ENCODE measurements at places on chromosomes 3 and 15.

DNA sequence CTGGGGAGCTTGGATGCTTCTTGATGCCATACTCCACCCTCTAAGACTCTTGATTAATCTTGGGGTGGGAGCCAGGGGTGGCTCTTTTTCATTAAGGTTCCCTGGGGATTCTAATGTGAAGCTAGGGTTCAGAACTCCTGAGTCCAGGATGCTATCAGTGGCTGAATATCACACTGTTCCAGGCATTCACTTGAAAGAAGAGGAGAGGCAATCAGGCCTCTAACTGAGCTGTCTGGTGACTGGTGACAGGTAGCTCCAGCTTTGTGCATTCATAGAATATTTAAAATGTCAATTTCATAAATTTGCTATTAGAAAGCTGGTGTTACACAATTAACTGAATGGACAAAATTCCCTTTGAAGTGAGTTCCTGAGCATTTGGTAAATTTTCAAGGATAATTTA is 139.0 kb downstream of the CHDH start:
- peak; percentile 33 for DNase-seq

GRCh38 chr3:167940241-167940640 is 155.5 kb downstream of the GOLIM4 start:
- no peak for DNase-seq

DNA sequence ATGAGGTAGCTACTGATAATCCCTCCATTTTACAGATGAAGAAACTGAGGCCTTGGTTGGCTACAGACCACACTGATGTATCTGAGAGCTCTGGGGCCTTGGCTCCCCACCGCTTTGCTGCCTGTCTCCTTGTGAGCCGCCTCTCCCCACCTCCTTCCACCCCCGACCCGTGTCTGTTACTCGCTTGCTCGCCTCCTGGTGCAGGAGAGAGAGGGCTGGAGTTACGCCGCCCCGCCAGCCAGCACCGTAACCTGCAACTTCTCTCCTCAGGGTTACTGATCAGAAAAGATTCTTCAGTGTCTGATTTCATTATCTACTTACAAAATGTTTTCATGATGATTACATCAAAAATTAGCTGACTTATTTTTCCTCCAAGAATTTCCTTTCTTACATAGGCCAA is 34.1 kb downstream of the TM2D3 start:
- DNase-seq: no peak

DNA sequence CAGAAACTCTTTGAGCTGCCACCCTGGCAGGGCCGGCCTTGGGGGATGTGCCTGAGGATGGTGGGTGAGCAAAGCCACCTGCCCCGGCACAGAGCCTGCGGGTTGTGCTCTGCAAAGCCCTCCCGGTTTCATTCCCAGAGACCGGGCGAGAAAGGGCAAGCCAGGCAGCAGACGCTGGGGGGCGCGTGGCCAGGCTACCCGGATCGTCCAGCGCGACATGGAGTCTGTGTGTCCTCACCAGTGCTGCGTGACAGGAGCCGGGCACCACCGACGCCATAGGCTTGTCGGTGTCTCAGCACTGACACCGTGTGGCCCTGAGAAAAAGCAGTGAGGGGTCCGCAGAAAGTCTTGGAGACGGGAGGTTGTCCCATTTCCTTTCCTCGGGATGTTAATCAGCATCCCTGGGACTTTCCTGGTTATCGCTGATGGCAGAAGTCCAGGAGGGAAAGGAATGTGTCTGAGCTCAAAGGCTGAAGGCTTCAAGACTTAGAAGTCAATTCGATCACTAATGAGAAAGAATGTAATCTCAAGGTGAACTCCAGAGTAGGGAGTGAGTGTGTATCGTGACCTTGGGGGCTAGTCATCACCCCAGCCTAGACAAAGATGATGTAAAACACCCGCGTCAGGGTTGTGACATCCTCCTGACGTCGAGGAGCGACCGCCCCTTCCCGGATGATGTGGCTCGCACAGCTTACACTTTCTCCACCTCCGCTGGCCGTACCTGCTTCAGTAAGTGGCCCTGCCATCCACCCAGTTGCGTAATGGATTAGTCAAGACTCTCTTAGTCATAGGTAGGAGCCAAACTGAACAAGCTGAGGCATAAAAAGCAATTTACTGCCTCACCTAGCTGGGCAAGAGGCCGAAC is 36.3 kb upstream of the PLA2G4E start:
- DNase-seq: peak; percentile 23

DNA sequence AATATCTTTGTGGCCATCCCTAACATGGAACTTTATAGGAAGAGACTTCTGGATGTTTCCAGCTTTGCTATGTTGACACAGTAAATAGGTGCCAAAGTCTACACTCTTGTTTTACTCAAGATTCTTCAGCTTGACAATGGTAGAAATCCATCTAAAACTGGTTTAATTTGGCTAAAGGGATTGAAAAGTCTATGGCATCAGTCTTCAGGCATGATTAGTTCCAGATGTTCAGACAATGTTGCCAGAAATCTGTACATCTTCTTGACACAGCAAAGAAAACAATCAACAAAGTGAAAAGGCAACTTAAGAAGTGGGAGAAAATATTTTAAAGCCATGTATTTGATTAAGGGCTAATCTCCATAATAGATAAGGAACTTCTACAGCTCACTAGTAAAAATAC is 130.5 kb downstream of the LRRC3B start:
- no peak for DNase-seq

- no peak for DNase-seq
Observed at GRCh38 chr3:41198526-41198925, 779 bp upstream of the CTNNB1 start.

- no peak for DNase-seq
Observed at GRCh38 chr3:127792541-127793292, 29.6 kb downstream of the MGLL start.

DNA sequence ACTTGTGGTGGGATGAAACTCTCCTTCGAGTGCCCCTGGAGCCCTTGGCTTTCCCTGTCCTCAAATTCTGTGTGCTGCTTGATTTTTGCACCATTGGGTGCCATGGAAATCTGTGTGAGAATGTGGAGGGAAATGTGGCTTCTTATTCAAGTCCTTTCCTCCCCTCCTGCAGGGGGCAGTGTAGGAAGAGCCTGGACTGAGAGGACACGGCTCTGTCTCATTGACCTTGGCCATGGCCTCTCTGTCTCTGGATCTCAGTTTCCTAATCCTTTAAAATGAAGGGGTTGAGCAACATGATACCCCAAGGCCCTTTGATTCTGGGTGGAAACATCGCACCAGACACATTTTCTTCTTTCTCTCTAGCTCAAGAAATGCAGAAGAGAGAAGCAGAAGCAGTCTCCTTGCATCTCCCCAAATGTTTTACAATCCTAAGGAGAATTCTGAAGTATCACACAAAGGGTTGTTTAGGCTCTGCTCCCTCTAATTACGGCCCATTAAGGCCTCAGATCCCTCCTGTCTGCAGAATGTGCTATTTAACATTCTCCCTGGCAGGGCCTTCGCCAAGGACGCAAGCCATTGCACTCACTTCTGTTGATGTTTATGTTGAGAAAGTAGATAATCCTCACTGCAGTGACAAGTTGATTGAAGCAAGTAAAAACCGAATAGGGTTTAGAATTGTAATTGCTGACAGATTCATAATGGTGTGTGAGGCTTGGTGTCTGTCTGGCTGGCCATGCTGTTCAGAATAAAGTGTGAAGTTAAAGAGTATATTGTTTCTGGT is 169.1 kb downstream of the TPRG1 start:
- DNase-seq: no peak

DNA sequence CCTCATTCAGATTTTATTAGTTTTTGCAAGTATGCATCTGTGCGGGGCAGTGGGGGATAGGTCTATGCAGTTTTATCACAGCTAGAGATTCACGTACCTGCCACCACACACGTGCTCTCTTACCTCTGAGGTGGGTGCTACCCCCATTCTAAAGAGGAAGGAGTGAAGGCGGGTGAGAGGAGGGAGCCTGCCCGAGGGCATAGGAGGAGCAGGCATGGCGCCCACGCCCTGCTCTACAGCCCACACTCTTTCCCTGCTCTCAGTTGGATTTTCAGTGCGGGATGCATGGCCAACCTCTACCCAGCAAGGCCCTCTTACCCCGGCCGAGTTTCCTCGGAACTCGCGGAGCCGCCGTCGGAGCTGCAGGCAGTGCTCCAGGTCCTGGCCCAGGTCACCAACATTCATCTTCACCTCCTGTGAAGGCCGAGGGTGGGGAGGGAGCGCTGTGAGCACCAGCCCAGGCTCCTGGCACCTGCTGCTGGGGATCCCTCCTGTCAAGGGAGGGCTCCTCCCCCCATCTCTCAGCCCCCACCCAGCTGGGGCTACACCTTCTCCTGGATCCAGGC is 26.9 kb downstream of the PLA2G4B start:
- DNase-seq: no peak

GRCh38 chr3:152505926-152506325 is 237.2 kb downstream of the MBNL1 start:
- peak; percentile 58 for DNase-seq

DNA sequence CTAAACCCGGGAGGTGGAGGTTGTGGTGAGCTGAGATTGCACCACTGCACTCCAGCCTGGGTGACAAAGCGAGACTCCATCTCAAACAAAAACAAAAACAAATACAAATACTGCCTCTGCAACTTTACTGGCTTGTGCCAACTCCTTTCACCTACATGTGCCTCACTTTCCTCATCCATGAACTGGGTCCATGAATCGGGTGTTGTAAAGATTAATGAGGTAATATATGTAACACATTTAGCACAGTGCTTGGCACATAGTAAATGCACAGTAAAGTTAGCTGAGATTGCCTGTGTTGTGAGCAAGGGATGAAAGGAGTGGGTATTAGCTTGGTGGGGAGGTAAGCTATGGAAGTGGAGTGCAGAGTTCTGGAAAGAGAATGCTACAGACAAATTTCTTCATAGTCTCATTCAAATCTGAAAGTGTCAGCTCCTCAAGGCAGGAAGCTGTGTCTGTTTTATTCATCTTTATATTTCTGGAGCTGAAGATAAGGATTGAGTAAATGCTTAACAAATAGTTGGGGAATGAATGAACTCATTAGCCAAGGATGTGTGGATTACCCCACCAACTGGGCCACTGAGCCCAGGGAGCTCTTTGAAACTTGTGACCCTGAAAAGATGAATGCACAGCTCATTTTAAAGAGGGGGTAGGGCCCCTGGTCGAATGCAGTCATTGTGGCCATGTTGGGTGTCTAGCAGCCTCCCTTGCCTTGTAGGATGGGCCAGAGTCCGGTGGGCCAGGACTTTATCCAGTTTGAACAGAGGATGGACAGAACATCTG is 7.7 kb upstream of the CDCP1 start:
- DNase-seq: no peak

GRCh38 chr15:75153087-75153486 is 48.6 kb upstream of the C15orf39 start:
- no peak for DNase-seq

GRCh38 chr15:71276336-71276665 is 161.0 kb downstream of the THSD4 start:
- DNase-seq: no peak

- no peak for DNase-seq
Observed at GRCh38 chr15:98996169-98996568, 11.4 kb downstream of the PGPEP1L start.

- no peak for DNase-seq
Observed at GRCh38 chr3:175746308-175746707, 887.2 kb downstream of the NAALADL2 start.

- no peak for DNase-seq
Observed at GRCh38 chr3:142244056-142244455, 18.7 kb upstream of the GK5 start.

- DNase-seq: no peak
Observed at GRCh38 chr3:120349855-120350125, 636 bp upstream of the LRRC58 start.

DNA sequence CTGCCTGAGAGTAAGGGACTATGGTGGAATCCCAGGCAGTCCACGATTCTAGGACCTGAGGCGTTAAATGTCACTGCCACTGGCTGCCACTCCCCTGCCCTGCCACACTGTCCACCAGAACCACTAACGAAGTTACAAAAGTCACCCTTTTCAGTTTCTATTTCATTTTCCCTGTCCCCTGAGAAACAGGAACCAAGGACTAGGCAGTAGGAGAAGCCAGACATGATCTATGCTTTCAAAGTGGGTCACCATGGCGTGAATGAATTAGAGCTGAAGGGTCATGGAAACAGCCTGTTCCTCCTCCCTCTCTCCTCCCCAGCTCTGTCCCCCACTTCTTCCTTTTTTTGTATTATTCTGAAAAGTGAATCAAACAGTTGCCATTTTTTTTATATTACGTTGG is 9.1 kb upstream of the ADPRH start:
- no peak for DNase-seq

- DNase-seq: no peak
Observed at GRCh38 chr15:87522997-87523396, 733.5 kb downstream of the NTRK3 start.

DNA sequence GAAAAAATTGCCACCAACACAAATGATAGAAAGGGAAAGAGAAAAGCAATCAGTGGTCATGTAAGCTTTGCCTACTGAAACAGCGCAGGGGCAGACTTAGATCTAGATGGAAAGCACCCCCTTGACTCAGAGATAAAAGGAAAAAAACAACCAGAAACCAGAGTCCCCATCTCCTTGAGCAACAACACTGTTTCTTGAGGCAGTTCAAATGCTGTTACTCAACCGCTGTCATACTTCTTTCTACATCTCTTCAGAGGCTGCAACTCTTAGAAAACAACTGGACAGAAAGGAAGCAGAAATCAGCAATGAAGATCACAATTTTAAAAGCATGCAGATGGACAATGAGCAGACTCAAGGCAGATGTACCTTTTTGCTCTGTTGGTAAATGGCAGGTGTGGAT is 36.5 kb downstream of the FSIP1 start:
- DNase-seq: no peak

- DNase-seq: peak; percentile 45
Observed at GRCh38 chr3:13710251-13710650, 161.3 kb downstream of the FBLN2 start.

- DNase-seq: no peak
Observed at GRCh38 chr15:67469680-67470079, 51.3 kb upstream of the C15orf61 start.

GRCh38 chr3:66729687-66730393 is 229.0 kb upstream of the LRIG1 start:
- no peak for DNase-seq

DNA sequence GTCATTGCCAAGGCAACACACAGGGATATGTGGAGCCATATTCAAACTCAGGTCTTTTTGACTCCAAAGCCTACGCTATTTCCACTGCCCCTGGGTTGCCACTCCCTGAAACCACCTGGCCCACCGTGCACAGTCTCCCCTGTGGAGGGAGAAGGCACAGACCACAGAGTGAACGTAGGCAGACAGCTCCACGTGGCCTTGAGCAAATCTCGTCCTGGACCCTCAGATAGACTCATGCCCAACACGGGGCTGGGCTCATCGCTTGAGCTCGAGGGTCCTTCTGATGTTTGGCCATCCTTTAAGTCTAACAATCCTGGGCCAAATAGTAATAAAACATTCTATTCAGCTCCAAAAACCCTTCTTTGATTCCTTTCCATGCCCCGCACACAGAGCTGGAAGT is 72.0 kb downstream of the CPN2 start:
- DNase-seq: no peak

Data from stimulated activated effector memory CD8-positive, alpha-beta T cell treated with anti-CD3 and anti-CD28 coated beads, Interleukin-12 subunit alpha, Interleukin-12 subunit beta, amount 100 ng/mL, for 72 hours (primary cell).